CD4-positive, alpha-beta T cell treated with Interleukin-6 at 100 ng/mL for 8 hours (primary cell): ENCODE measurements at places on chromosomes 11 and 22.

GRCh38 chr22:26648011-26648497, 9.3 kb upstream of the MIAT start:
- peak; percentile 56 for DNase-seq

DNA sequence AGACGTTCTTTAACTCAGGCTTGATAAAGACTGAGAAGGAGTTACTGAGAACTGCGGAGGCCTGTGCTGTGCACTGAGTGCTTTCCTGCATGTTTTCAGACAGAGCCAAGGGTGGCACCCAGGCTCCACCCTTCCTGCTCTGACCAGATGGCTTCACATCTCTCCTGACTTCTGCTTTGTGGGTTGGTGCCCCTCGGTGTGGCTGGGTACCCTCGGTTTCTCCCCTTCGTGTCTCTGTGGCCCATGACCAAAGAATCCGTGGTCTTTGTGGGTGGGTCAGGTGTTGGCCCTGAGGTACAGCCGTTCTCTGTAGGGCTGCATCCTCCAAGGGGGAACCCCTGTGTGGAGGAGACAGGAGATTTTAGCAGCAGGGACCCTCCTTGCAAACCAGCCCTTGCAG, 34.3 kb downstream of the GRIK4 start:
- no peak for DNase-seq

- DNase-seq = no peak
These were observed 35.9 kb upstream of the WNT11 start for GRCh38 chr11:76242004-76242779.

DNA sequence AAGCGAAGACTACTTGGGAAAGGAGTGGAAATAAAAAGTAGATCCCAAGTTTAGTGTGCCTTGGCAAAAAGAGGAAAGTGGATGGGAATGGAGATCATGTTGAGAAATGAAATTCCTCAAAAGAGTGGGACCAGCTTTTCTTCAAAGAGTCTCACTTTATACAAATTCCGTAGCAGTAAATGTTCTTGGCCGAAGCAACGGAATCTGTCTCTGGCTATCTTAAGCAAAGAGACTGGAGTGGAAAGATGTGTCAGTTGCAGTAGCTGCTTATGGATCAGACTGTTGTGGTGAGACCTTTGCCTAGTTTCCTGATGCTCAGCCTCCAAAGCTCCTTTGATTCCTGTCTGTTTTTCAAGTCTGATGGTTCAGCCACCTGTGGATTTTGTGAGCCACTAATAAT, 73.6 kb downstream of the CSTPP1 start:
- DNase-seq = no peak

GRCh38 chr11:12298610-12299009, 78.8 kb upstream of the PARVA start:
- DNase-seq = no peak

DNA sequence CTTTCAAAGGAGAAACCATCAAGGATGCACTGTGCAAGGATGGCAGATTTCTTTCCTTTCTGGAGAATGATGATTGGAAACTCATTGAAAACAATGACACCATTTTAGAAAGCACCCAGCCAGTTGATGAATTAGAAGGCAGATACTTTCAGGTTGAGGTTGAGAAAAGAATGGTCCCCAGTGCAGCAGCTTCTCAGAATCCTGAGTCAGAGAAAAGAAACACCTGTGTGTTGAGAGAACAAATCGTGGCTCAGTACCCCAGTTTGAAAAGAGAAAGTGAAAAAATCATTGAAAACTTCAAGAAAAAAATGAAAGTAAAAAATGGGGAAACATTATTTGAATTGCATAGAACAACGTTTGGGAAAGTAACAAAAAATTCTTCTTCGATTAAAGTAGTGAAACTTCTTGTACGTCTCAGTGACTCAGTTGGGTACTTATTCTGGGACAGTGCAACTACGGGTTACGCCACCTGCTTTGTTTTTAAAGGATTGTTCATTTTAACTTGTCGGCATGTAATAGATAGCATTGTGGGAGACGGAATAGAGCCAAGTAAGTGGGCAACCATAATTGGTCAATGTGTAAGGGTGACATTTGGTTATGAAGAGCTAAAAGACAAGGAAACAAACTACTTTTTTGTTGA, 9.8 kb downstream of the FAM111A start:
- DNase-seq = no peak

DNA sequence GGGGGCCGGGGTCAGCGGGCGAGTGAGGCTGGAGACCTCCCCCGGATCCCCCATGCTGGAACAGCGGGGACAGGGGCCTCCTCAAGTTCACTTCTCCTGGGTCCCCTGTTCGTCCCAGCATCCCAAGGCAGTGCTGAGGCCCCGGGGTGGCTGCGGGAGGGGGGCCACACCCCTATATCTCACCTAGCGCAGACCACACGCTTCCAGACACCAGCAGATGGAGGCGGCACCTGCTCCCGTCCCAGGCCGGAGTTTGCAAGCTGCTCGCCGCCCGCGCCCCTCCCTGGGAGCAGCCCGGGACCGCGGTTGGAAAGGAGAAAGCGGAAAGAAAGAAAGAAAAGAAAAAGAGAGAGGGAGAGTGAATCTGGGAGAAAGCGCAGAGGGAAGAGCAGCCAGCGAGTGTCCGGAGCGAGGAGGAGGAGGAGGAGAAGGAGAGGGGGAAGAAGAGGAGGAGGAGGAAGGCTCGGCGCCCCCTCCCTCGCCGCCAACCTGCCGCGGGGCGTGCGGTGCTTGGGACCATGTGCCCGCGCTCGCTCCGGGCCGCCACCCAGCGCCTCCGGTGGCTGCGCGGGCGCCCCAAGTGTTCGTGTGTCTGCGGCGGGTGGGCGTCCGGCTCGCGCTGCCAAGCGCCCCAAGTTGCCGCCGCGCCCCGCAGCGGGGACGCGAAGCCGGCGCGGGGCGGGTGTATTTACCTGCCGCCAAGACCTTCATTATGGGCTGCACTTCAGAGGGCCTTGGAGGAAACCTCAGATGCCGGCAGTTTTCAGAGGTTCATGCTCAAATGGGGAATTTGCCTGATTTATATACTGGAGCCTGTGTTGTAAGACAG, at the start of gene LIF:
Gene LIF (minus strand): TSS at position 775 of the 829 bp plus-strand sequence. CDS start 64 bp downstream, at position 711.
- peak; percentile 44 for DNase-seq

DNA sequence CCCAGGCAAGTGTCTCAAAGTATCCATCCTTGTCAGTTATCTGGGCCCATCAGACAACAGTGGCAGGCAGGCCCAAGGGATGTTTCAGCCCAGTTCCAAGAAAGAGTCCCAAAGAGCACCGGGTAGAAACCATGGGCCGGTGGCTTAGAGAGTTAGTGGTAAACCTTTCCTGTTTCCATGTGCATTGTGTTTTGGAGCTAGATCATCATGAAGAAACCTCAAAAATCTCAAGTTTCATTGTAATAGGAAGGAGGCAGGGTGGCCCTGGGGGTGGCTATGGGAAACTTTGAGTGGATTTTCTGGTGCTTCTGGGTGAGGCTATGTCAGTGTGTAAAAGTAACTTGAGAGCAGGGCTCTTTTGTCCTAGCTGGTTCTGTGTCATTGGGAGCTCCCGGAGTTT, 68.1 kb downstream of the UBASH3B start:
- no peak for DNase-seq

- DNase-seq = no peak
These were observed 13.8 kb downstream of the PLXNB2 start for GRCh38 chr22:50293441-50294318.

DNA sequence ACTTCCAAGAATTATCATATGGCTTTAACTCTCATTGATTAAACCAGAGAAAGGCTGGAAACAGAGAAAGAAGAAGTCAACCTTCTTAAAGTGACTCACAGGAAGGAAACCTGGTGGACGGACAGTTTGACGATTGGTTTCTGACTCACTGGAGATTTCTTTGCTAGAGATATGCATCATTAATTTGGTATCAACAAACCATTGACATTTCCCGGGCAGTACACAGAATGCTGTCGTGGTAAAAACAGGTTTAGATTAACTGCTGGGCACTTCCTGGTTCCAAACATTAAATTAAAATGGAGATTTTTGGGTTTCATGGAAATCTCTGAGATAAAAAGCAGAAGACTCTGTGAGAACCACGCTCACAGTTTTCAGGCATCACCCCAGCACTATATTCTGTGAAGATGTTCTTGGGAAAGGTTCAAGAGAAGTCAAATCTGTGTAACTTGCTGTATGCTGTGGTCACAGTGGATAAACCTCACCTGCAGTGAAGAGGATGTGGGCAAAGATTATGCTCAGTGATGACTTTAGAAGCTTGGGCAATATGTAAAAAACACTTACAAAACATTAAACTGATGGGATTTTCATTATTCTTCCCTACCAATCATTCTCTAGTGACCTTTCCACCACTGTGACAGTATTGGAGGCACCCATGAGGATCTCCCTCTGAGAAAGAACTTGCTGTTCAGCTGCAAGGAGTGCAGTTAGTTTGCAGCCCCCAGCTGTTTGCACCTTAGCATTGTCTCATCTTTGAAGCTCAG, 61.1 kb upstream of the CD44 start:
- peak; percentile 77 for DNase-seq

- DNase-seq = no peak
These were observed 2.7 kb downstream of the PITPNM1 start for GRCh38 chr11:67502328-67502979.

- DNase-seq = no peak
These were observed at the start of gene ETS1 for GRCh38 chr11:128587415-128587814. TSS of gene ETS1 (minus strand) at chr11:128587558. CDS start at chr11:128573130, 14,428 bp downstream.

DNA sequence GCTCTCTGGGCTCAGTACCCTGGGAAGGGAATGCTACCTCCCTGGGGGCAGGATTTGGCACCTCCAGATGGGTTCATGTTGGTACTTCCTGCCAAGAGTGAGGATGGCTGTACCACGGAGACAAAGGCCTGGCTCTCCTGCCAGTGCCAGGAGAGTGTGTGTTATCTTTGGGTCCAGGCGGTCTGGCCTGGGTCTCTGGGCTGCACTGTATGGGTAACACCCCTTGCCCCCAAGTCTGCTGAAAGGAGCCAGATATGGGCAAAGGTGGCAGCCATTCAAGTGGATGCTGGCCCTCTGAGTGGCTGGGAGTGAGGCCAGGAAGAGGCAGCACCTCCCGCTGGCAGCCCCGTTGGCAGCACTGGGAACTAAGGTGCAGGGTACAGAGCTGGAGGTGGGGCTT, 91.5 kb downstream of the NECTIN1 start:
- no peak for DNase-seq

DNA sequence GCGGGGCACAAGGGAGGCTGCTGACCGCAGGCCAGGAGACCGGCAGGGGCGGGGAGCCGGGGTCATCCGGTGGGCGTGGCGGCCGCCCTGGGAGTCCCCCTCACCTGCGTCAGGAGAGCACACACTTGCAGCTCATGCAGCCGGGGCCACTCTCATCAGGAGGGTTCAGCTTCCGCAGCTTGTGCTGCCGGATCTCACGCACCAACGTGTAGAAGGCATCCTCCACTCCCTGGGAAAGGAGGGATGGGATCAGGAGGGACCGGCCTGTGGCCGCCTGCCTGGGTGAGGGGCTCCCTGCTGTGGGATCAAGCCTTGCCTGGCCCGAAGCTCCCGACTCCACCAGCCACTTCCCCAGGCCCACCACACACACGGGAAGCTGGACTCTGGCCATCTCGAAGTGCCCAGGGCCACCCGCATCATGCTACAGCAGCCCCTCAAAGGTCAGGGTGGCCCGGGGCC, 2.8 kb downstream of the HRAS start:
- DNase-seq = no peak
